DMS53 (cell line): ENCODE measurements at places on chromosomes 7 and 10.
A peak's percentile ranks its signal among the peaks of the same experiment; 100 is the strongest.

DNA sequence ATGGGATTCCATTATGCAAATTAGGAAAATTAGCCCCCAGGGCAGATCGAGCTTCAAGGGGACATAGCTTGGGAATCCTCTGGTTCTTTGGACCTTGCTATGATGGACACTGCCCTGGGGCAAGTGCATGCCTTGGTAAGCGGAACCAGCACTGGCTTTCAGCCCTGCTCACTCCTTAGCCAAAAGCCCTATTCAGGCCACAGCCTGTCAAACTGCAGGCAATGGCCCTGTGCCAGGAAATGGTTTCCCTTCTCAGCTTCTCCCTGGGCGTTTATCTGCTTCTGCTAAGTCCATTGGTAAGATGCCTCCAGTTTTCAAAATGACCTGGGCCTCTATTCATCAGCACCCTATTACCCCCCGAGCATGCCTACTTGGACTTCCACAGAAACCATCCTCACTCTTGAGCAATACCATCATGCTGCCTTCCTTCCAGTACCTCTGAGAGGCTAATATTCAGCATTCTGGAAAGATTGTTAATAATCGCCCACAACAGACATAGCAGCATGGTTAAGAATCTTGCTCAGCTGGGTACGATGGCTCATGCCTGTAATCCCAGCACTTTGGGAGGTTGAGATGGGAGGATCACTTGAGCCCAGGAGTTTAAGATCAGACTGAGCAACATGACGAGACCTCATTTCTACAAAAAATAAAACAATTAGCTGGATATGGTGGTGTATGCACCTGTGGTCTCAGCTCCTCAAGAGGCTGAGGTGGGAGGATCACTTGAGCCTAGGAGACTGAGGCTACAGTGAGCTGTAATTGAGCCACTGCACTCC, 918.6 kb upstream of the AUTS2 start:
- DNase-seq, result no peak

GRCh38 chr7:46493196-46493595, 572.1 kb upstream of the IGFBP3 start:
- no peak for DNase-seq

DNA sequence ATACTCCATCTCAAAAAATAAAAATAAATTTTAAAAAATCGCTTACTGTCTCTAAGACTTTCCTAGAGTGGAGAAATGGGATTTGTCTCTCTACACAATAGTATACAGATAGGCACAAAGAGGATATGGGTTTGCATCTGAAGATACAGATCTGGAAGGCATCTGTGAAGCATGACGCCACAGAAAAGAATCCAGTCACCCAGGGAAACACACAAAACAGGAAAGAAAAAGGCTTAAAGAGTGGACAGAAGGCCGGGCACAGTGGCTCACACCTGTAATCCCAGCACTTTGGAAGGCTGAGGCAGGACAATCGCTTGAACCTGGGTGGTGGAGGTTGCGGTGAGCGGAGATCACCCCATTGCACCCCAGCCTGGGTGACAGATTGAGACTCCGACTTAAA, 61.3 kb downstream of the SKIDA1 start:
- peak; percentile 12 for DNase-seq

- DNase-seq, result no peak
These were observed 608.0 kb downstream of the PHTF2 start for GRCh38 chr7:78406531-78406930.

- peak; percentile 89 for DNase-seq
These were observed 95.5 kb downstream of the CUL2 start for GRCh38 chr10:34994565-34995142.

GRCh38 chr7:77575187-77575586, 38.1 kb downstream of the PTPN12 start:
- DNase-seq, result no peak

DNA sequence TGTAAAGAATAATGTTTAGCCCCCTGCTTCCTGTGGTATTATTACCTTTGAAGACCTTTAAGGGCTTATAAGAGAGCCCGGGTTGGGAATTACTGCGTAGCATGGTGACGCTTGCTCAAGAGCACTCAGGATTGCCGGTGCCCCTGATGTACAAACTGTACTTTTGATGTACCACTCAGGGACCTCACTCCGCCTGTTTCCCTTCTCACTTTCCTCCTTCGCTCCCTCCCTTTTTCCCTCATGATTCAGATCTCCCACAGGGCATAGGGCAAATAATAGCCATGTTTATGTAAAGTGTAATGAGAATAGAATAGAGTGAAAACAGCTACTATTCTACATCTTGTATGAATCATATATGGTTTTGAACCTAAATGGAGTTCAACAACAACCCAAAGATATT, 77.8 kb upstream of the PDCD4 start:
- no peak for DNase-seq

- no peak for DNase-seq
These were observed 5.4 kb downstream of the OPN1SW start for GRCh38 chr7:128770233-128770632.

- no peak for DNase-seq
These were observed 79.3 kb upstream of the MEOX2 start for GRCh38 chr7:15765753-15766152.

- peak; percentile 99 for DNase-seq
These were observed at the start of gene IGF2BP3 for GRCh38 chr7:23470330-23471105. TSS of gene IGF2BP3 (minus strand) at chr7:23470491. CDS start at chr7:23470110, 381 bp downstream.

DNA sequence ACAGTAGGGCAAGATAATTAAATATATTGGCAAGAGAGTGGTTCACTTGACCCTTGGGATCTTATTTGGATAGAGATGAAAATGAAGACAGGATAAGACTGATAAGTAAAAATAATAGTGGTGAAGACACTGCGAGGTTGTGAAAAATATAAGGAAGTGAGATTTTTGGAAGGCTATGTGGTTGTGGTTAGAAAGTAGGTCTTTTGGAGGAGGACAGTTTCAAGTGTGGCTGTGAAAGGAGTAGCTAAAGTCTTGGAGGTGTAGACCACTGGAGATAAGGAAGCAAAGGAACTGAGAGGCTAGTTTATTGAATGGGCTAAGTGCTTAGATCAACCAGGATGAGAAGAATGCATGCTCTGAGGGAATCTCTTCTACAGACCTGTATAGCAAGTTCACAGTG, 11.2 kb downstream of the MIOS start:
- no peak for DNase-seq

DNA sequence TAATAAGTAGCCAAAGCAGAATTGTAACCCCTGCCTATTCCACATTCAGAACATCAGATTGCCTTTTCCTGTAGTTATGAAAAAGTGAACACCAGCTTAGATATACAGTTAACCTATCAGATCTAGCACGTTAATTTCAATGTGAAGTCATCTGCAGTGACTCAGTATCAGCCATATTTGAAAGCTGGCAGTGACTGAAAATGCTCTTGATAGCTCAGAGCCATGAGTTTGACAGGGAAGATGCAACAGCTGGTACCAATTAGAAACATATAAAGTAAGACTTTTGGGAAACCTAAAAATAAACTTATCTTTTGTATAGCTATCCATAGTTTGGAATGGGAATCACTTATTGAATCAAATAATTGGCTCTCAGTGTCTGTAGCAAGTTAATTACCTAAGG, 284.1 kb upstream of the NPSR1 start:
- no peak for DNase-seq

- DNase-seq, result peak; percentile 30
These were observed 1.9 kb upstream of the NRF1 start for GRCh38 chr7:129609666-129610065.

GRCh38 chr7:130430841-130431666, 9.8 kb downstream of the CEP41 start:
- peak; percentile 14 for DNase-seq

DNA sequence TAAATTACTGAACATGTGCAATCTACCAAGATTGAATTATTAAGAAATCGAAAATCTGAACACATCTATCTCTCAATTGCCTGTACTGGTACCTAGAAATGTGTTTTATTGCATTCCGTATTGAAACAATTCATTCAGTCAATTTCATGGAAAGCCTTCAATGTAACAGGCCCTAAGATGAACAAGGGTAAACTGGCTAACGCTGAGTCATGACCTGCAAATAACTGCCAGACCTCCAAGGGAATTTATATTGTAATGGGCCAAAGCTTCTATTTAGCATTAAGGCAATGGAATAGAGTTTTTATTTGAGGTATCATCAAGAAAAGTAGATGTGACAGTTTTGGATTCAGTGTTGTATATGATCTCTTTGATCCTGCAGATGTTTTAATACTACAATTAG, 49.9 kb upstream of the CD36 start:
- DNase-seq, result peak; percentile 12

DNA sequence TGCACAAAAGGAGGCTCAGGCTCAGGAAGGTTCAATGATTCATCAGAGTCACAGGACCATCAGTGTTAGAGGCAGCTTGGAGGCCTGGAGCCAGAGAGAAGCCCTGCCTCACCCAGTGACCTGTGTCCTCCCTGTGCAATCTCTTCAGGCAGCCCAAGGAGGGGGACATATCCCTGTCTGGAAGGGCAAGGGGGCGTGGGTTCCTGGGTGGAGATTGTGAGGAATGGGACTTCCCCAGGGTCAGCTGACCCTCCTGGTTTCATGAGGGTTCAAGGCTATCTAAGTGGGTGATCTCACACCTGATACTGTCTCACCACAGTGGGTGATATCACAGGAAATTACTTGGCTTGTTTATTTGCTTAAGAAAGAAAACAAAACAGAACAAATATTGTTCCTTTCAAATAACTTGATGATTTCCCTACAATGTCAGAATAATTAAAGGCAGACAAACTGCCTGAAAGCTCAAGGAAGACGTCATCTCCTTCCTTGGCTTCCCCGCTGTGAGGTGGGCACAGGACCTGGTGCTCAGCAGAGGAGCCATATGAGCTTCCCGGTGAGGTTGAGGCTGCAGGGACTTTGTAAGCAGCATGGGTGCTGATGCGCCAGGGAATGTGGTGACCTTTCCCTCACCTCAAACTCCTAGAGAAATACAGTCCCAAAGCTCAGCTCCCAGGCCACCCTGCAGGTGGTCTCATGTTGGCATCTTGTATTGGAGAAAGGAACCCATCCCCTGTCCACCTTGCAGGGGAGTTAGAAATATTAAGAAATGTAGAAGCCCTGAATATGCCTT, 763.2 kb downstream of the GRID1 start:
- peak; percentile 45 for DNase-seq
